Right atrium auricular region (tissue), 2 donors: ENCODE measurements at places on chromosomes 6 and 20. TPM values are rescaled to one million over a fixed set of nuclear protein-coding genes. Genes with fewer than 3 reads are reported as not detected.

Gene CGA
- not detected for total RNA-seq

Gene OOEP
- not detected for total RNA-seq

Gene LAMA5
- 69.4 TPM for total RNA-seq

Gene C6orf58
- total RNA-seq, result not detected

Gene OXT
- not detected for total RNA-seq

Gene BEND6
- total RNA-seq, result 0.43 TPM

Gene TAP2
- 6.3 TPM for total RNA-seq

Gene RNASET2
- 33.1 TPM for total RNA-seq

Gene THBD
- 37.0 TPM for total RNA-seq
